RWPE1 (cell line): ENCODE measurements at places on chromosomes 1 and 21.
A peak's percentile ranks its signal among the peaks of the same experiment; 100 is the strongest.

- no peak for DNase-seq
Observed at GRCh38 chr1:16927256-16927655, 5.5 kb downstream of the CROCC start.

DNA sequence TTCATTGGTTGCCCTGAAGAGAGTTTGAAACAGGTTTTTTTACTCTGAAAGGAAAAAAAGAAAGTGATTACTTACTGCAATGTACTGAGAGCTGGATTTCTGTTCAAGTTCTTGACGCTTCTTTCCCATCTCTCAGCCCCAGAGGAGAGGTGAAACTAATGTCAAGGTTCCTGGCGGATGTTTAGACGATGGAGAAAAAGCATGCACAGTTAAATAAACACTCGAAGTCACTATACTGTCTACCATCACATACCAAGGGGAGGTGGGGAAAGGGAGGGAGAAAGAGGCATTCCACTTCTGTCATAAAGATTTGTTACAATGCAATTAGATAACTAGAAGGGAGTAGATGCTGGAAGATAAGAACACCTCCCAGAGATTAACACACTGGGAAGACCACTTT is 177.0 kb upstream of the TNR start:
- DNase-seq: no peak

DNA sequence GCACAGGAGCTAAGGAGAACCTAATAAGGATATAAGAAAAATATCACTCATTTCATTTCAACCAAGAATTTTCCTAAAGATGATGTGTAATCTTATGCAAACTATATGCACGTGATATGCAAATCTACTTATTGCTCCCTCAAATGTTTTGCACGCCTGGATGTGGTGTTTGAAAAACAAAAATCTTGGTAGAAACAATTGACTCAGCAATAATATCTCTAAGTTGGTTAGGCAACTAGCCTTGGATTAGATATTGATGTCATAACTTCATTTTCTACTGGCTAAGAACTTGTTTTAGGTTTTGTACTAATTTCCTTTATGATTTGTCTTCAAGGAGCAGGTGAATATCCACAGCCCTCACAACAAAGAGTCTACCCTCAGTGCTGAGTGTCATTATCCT is 164.6 kb downstream of the TM2D1 start:
- DNase-seq: no peak

GRCh38 chr1:214557952-214558735 is 6.7 kb upstream of the PTPN14 start:
- DNase-seq: peak; percentile 65

- DNase-seq: no peak
Observed at GRCh38 chr1:82446955-82447354, 646.2 kb downstream of the ADGRL2 start.

DNA sequence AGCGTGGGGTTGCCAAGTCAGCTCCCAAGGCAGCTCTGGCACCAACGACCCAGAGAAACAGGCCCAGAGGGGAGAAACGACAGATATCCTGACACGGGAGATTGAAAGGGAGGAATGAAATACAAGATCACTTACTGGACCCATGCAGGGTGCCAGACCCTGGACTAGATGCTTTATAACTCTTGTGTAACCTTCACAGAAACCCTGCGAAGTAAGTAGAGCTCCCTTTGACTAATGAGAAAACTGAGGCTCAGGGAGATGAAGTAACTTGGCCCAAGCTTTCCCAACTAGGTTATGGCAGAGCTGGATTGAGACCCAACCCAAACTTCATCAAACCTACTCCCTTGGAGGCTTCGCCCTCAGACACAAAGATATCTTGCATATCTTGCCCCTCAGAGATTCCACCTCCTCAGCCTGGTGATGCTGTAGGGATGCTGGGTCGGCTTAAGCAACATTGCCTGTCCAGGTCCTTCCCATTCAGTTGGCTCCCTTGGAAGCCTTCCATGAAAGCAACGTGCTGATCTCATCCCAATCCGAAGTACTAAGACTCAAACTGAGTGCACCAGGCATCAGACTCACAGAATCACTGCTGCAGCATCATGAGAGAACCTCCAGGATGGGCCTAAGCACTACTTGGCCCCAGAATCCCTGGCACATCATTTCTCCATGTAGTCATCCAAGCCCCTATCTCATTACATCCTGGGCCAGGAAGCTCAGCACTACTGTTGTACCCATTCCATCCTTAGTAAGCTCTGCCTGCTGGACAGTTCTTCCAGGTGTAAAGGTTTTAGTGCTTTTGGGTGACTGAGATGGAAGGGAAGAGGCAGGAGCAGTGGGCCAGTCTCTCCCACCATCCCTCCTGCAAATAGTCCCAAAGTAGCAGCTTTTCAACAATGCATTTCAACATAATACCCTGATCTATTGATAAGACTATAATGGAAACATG is 1.1 kb upstream of the IGSF9 start:
- DNase-seq: no peak

DNA sequence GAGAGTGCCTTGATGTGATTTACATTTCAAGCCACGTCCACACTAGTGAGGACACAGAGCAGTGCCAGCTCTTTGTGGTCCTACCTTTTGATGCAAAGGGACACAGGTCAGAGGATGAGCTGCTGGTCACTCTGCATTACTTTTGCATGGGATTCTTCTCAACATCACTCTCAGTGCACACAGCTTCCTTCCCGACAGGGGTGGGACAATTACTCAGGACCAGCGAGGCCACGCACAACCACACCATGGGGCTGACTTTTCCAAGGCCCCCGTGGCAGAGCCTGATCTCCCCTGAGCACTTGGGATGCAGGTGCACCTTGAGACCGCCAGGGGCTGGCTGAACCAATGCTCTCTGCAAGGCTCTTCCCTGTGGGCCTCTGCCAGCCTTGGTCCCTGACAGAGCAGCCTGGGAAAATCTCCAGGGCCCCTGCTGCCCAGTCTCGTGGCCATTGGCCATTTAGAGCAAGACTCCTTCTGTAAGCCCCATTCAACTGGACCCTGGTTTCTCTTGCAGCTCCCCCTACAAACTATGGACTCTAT is 13.2 kb upstream of the PRAMEF12 start:
- no peak for DNase-seq

DNA sequence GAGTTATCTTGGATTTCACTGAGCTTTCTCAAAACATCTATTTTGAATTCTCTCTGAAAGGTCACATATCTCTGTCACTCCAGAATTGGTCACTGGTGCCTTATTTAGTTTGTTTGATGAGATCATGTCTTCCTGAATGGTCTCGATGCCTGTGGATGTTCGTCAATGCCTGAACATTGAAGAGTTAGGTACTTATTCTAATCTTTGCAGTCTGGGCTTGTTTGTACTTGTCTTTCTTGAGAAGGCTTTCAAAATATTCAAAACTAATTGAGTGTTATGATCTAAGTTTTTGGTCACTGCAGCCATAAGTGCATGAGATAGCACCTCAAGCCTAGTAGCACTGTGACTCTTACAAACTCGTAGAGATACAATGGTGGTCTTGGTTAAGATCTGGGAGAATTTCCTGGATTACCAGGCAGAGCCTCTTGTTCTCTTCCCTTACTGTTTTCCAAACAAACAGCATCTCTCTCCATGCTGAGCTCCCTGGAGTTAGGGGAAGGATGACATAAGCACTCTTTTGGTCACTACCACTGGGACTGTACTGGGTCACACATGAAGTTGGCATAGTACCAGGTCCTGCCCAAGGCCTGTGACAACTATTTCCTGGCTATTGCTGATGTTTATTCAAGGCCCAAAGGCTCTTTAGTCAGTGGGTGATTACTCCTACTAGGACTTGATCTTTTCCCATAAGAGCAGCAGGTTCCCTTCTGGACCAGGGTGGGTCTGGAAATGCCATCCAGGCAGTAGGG is 25.6 kb downstream of the SLC22A15 start:
- DNase-seq: no peak

DNA sequence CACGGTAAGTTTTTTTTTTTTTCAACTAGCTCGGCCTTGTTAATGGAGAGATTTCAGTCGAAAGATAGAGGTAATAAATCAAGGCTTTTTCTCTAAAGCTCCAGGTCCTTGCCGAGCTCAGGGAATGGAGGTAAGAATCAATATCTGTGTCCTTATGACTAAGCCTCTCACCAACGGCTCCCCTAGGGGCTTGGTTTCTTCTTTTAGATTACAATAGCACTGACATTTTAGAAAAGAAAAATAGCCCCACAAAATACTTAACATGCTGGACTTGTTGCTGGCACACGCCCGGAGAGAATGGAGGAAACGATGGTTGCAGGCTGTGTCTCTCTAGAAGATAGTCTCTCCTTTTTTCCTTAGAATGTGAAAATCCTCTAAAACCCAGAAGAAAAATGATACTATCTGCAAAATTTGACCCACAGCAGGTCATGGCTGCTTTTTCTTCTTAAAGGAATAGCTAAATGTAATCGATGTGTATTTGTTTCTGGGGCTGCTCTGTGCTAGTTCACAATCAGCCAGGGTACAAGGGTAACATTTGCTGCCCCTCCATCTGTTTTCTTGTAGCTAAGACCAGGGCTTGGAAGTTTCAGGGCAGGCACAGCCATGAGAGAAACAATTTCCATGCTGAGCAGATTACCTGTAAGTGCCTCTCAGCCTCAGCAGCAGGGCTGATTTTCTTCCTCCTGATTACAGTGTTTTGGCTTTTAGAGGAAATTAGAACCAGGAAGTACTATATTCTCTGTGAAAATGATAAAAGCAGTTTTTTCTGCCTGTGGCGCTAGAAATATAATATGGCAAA is 86.2 kb upstream of the GNG12 start:
- DNase-seq: no peak

DNA sequence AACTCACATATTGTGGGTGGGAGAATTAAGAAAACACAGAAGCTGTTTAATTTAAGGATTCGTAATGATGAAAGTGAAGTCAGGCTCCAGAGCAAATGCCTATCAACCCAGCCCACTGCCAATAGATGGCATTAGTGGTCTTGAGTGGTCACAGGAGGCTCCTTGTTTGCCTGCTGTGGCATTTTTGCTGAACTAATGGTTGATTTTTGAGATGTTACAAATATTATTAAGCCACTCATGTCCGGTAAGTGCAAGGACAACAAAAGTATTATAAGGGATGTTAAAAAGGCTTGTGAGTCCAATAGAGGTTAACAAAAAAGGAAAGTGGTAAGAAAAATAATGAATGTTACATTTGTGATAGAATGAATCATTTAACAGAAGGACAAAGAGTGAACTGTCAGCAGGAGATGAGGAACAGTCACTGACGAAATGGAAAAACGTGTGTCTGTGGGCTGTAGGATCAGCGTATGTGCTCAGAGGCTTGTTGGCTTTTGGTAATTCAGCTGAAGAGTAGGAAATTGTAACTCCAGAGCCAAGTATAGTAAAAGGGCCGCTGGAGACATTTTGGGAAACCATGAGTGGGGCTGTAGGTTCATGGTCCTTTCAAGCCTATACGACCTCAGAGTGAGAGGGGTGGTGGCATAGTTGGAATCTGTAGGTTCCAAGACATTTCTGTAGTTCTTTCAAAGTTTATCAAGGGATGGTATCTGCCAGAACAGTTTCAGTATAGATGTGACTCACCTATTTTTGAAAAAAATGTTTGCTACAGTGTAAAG is 11.2 kb downstream of the SFT2D2 start:
- no peak for DNase-seq

GRCh38 chr1:54310439-54311328 is 95.5 kb downstream of the SSBP3 start:
- no peak for DNase-seq

GRCh38 chr1:243413431-243414151 is 157.8 kb downstream of the SDCCAG8 start:
- no peak for DNase-seq

DNA sequence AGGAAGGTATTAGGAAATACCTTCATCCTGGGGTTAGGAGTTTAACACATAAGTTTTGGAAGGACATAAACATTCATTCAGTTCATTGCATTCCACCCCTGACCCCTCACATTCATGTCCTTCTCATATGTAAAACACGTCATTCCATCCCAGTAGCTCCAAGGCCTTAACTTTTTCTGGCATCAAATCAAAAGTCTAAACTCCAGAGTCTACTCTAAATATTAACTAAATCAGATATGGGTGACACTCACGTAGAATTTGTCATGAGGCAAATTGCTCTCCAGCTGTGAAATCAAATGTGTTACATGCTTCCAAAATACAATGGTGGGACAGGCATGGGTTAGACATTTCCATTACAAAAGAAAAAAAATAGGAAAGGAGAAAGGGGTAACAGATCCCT is 298.2 kb upstream of the LRRC7 start:
- DNase-seq: no peak

DNA sequence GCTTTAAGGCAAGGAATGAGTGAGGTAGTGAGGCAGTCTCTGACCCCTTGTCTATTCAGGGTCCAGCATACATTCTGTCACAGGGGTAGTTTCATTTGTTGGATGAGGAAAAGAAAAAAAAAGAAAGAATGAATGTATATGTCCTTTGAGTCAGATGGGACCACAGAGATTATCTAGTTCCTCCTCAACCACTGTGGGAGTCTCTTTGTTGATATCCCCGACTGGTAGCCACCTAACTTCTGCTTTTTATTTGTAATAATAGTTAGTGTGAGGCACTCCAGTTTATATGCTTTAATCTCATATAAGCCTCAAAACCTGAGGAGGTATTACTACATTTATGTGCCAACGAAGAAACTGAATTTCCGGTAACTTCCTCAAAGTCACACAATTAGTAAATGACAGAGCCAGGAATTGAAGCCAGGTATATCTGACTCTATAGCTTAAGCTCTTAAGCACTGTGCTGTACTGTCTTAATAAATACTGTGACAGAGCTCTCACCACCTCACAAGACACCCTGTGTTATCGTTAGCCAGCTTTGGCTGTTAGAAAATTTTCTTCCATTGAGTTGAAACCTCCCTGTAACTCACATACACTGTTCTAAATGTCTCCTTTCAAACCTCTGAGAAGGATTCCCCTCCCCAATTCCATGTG is 82.2 kb downstream of the MDM4 start:
- no peak for DNase-seq

DNA sequence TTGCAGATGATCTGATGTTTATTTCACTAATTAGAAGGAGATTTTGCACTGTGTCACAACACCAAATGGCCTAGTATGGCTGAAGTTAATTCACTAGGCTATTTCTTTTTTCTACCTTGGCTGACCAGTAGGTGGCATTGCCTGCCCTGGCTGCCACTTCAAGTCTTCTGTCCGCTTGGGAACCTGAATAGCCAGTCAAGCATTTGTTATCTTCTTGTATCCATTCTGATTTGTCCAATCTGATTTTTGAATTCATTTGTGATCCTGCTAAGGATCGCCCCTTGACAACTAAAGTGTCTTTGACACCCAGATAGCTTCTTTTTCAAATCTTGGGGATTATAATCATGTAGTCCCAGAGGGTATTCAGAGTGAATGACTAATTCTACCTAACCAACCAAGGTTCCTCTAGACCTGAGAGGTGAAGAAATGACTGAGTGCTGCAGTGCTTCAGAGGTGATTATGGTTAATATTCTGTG is 99.4 kb downstream of the GIPC2 start:
- DNase-seq: peak; percentile 62

- no peak for DNase-seq
Observed at GRCh38 chr1:43035821-43036741, 77.4 kb upstream of the SLC2A1 start.

- no peak for DNase-seq
Observed at GRCh38 chr1:62998845-62999649, 215.1 kb downstream of the ATG4C start.

- DNase-seq: no peak
Observed at GRCh38 chr1:236733653-236734052, 47.4 kb downstream of the ACTN2 start.

- no peak for DNase-seq
Observed at GRCh38 chr1:158331106-158331425, 265 bp downstream of the CD1B start.

GRCh38 chr1:115140442-115141144 is 51.3 kb upstream of the TSPAN2 start:
- DNase-seq: no peak

GRCh38 chr1:55867304-55867843 is 652.2 kb upstream of the USP24 start:
- DNase-seq: no peak

GRCh38 chr21:36297938-36298572 is 21.9 kb upstream of the MORC3 start:
- DNase-seq: peak; percentile 56
